ENCODE measurements at places on chromosomes 5 and 9.
A peak's percentile ranks its signal among the peaks of the same experiment; 100 is the strongest.

DNA sequence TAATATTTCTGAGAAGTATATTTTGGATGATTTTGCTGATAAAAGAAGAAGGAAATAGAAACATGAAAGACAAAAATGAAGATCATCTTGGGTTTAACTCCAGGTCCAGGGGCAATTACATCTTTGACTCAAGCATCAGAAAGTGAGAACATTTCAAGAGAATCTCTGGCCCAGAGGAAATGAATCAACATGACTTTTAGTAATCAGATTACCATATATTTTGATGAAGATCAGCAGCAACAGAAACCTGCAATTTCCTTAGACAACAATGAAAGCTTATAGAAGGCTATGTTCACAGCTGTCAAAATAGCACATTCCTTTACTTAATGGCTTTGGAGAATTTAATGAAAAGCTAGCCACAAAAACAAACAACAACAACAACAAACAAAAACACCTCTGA, 638.1 kb downstream of the EFNA5 start:
- DNase-seq, result no peak

GRCh38 chr5:96687812-96688453, 25.8 kb downstream of the CAST start:
- peak; percentile 58 for DNase-seq

- DNase-seq, result no peak
These were observed 411 bp upstream of the NDUFS4 start for GRCh38 chr5:53560028-53560427.

DNA sequence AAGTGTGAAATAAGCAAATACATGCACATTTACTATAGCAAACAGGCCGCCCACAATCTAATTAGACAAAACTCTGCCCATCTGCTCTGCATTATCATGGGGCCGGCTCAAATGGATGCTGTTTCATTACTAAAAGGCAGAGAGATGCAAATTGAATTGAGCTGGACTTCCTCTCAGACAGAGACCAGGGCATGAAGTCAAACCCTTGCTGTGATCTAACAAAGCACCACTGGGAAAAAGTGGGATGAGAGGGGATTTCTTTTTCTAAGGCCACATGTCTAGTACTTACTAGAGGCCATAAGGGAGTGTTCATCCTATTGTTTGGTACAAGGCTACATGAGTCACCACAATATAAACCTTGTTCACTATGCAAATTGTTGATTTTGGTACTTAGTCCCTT, 614.7 kb downstream of the ISL1 start:
- no peak for DNase-seq

DNA sequence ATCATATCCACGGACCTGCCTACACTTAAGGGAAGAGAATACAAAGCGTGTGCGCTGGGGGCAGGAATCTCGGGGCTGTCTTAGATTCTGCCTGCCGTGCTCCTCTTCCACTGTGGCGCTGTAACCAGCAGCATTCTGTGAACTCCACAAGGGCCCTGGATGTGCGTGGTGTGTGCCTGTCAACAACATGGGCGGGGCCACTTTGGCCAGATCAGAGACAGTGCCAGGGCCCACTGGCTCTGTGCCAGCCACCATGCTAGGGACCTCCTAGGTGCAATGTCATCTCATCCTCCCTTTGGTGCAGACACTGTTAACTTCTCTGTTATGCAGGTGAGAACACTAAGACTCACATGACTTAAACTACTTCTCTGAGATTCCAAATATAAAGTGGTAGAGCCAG, 113.7 kb downstream of the COL23A1 start:
- DNase-seq, result peak; percentile 63

DNA sequence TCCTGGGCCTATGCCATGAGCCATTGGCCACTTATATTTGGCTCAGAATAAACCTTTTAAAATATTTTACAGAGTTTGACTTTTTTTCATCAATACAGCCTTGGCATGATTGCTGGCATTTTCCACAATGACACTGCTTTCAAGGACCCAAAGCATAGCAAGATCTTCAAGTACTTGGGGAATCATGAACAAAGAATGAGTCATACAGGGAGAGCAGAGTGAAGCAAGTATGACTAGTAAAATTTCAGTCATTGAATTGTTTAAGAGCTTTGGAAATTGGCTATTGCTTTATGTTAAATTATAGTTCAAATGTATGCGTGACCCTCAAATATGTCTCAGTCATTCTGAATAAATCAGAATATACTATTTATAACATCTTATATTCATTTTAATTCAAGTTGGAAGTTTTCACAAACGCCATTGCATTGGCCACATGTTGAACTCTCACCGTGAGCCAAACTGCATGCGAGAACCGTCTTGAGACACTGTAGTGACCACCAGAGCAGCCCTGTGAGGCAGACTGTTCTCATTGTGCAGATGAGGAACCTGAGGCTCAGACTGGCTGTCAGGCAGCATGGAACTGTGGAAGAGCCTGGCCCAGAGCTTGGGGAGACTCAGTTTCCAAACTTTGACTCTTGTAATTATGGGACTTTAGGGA, 52.9 kb downstream of the GDNF start:
- DNase-seq, result no peak

DNA sequence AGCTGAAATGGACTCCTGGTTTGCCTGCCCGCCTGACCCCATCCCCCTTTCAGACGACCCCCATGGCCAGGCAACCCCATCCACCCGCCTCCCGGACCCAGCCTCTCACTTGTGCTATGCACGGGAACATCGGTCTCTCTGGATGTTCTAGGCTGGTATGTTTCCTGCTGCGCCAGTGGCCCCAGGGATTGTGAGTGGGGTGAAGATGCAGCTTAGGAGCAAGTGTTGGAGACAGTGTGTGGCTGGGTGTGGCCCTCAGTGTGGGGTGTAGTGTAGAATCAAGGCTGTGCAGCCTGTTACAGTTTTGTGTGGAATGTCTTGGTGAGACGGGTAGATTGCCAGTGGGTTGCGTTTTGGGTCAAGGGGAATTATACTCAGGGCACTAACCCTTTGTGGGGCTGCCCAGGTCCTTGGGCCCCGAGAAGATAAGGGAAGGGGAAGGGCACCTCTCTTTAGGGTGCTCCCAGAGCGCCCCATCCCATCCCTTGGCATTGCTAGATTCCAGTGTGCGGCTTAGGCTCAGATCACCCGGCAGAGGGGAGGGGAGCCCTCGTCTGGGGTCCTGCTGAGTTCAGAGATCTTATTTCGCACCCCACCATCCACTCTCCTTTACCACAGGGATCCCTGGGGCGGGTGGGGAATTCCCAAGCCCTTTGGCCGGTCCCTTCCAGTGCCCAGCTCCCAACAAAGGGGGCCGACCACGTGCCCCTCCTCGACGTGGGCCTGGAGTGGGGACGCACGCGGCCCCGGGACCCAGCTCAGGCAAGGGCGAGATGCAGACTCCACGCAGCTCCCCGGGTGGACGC, 4.6 kb downstream of the IER5L start:
- no peak for DNase-seq

DNA sequence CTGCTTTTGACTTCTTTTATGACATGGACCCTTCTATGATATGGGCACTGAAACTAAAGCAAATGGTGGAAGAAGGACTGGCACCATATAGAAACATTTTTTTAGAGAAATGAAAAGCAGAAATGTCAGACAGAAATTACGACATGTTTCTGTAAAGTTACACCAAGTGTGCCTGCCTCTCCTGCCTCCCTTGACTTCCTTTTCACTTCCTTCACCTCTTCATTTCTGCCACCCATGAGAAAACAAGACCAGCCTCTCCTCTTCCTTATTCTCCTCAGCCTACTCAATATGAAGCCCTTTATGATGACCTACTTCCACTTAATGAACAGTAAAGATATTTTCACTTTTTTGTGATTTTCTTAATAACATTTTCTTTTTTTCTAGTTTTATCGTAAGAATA, 44.5 kb downstream of the ERCC6L2 start:
- peak; percentile 67 for DNase-seq

- no peak for DNase-seq
These were observed 75.8 kb upstream of the WWC1 start for GRCh38 chr5:168215646-168216045.

DNA sequence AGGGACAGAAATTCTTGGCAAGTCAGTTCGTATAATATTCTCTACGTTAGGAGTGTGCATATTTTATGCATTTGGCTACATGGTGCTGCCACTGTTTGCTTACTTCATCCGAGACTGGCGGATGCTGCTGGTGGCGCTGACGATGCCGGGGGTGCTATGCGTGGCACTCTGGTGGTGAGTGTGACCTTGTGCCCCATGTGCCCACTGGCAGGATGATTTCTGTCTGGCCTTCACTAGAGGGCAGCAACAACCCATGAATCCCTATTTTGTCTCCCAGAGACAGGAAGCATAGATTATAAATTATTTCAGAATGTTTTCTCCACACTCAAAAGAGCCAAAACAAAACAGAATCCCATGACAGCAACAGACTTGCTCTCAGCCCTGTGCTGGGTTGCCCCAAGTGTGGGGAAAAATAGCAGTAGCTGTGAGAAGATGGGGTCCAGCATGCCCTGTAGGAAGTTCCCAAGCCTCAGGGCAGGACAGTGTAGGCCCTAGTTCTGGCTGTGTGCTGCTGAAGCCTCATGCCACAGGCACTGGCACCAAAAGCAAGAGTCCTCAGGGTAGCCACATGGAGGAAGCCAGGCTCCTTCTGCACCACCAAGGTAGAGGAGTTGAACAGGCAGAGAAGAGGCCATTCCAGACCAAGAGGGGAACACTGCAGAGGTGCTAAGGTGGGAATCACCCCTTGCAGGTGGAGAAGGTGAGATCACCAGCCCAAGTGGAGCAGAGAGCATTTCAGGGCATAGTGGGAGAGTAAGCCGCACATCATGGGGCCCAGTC, 16.0 kb downstream of the SLC22A5 start:
- DNase-seq, result peak; percentile 72

DNA sequence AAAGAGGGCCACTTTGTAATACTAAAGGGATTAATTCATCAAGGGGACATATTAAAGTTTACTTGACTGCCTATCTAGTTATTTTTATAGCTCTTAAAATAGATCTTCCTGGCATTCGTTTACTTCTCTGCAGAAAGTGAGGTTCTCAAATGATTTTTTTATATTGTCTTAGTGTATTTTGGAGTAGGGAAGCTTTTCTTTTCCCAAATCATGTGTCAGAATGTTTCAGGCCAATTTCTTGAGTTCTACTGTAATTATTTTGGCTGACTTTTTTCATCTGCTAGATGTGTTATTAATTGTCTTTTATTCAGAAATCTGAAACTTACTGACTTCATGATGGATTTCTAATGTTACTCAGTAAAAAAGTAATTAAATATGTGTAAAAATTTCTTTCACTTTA, 60.2 kb upstream of the FBXL7 start:
- DNase-seq, result no peak

DNA sequence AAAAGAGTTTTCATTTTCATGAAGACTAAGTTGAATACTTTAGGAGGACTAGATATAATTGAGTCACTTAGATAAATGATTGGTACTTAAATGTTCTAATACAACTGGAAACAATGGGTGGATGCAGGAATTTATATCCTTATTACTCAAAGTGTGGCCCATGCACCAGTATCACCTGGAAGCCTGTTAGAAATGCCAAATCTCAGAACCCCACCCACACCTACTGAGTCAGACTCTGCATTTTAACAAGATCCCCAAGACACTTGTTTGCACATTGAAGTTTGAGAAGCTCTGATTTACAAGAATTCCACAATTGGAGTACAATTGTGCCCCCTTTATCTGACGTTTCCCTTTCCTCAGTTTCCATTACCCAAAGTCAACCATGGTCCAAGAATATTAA, 239.0 kb downstream of the AUH start:
- no peak for DNase-seq

DNA sequence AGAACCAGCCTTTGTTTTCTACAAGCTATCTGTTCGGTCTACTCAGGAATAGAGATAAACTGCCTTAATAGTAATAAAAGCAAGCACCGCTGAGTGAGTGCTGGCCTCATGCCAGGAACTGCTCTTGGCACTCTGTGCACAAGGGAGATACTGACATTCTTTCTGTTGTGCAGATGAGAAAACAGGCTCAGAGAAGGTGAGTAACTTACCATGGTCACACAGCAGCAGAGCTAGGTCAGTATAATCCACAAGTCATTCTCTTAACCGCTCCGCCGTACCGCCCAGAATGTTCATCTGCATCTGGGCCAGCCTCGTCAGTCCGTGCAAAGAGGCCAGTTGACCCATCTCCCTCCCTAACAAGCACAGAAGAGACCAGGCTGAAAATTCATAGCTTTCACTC, 27.4 kb downstream of the QRFP start:
- DNase-seq, result no peak

DNA sequence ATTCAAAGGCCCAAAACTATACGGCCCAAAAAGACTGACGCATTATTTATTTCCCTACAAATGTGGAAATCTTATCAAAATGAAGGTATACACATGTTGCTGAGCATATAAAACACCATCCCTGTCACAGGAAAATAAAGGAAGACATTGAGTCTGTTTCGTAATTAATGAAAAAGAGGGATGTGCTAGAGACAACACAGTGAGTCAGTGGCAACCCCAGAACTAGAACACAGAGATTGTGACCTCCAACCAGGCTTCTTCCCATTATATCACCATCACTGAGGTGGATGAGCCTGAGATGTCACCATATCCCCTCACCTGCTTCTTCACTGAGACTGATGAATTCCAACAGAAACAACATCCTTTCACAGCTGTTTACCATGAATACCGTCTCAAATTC, 3.8 kb downstream of the NDUFA8 start:
- DNase-seq, result peak; percentile 15

DNA sequence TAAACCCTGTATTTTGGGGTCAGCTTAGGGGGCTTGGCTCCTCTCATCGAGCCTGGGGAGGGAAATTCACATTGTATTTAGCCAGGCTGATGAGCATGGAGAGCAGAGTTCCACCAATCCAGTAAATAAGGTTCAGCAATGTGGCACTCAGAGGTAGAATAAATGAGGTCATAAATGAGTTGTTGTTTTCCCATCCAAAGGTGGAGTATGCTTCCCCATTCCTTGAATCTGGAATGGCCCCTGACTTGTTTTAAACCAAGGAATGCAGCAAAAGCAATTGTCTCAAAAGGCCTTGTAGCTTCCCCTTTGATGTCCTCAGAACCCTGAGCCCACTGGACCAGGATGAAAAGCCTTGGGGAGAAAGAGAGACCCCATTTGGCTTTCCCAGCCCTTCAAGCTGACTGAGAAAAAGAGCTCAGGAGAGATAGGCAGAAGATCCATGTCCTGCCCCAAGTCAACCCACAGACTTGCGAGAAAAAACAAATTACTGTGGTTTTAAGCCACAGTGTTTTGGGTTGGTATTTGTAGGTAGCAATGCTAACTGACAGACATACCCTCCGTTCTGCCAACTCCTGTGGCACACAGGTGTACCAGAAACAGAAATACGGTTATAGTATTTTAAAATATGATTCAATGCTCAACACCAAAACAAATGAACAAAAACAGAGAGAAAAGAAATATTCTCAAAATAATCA, 566.0 kb upstream of the DMAC1 start:
- DNase-seq, result no peak

DNA sequence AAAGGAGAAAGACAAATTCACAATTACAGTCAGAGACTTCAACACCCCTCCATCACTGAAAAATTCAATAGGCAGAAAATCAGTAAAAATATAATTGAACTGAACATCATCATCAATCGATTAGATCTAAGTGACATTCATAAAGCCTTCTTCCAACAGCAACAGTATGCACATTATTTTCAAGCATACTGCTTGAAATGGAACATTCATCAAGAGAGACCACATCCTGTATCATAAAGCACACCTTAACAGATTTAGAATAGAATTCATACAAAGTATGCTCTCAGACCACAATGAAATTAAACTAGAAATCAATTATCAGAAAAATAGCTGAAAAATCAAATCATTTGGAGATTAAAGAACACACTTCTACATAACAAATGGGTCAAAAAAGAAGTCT, 39.1 kb downstream of the ERMP1 start:
- DNase-seq, result no peak
